Substantia nigra (tissue), 51 donors: ENCODE measurements at places on chromosomes 1 and 21.

DNA sequence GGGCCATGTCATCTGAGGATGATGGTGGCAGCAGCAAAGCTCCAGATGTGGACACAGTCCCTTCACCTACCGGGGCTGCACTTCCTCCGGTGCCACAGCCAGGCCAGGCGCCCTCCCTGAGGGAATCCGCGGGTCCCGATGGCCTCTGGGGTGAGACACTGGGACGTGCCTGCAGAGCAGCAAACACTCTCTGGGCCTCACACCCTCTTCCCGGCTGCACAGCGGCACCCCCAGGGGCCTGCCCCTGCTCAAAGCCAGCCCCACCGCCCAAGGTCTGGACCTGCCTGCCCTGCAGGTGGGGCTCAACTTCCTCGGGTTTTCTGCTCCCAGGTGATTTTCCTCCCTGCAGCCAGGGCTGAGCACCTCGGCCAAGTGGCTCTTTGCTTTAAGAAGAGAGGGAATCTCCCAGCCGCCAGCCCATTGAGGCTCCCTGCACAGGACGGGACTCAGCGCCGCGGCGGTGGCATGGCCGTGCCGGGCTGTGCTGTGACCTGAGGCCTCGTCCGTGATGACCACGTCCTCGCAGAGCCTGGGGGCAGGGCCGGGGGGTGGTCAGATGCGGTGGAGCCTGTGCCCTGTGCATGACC lies 21.3 kb upstream of the COL18A1 start:
- DNase-seq, result no peak

GRCh38 chr21:43778469-43779335 lies 2.6 kb upstream of the CSTB start:
- no peak for DNase-seq

DNA sequence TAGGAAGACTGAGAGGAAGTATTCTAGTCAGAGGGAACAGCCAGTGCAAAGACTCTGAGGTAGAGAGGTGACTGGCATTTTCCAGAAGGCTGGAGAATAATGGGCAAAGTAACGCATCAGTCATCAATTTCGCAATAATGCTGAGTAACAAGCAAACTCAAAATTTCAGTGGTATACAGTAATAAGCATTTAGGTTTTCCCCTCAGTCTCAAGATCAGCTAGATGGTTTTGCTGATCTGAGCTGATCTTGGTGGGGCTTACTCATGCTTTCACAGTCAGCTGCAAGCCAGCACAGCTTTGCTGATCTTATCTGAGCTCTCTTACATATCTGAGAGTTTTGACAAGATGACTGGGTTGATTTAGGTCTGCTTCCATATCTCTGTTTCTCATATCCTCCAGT lies 108.7 kb downstream of the TSEN15 start:
- no peak for DNase-seq

DNA sequence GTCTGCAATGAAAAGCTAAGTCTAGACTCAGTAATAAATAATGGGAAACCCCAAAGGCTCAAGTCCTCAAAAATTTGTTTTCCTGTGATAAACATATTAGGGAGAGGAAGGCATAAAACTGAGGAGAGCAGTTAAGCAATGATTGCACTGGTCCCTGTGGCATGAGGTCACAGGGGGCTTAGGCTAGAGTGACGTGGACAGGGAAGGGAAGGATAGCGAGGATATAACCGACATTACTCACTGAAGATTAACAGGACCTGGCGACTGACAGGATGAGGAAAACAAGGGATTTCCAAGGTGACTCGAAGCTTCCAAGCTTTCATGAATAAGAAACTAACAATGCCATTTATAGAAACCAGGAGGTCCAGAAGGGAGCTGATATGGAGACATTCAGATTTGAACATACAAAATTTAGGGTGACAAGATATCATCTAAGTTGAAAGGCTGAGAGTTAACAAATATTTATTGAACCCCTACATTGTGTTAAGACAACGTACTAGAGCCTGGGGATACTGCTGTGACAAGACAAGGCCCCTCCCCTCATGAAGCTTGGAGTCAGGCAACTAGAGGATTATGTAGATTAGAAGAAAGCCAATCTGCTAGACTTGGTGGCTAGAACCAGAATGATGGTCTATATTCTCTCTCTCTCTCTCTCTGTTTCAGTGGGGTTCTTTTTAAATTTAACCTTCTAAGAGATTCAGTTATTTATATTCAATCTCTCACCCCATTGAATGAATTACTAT lies 33.2 kb upstream of the PKN2 start:
- no peak for DNase-seq

DNA sequence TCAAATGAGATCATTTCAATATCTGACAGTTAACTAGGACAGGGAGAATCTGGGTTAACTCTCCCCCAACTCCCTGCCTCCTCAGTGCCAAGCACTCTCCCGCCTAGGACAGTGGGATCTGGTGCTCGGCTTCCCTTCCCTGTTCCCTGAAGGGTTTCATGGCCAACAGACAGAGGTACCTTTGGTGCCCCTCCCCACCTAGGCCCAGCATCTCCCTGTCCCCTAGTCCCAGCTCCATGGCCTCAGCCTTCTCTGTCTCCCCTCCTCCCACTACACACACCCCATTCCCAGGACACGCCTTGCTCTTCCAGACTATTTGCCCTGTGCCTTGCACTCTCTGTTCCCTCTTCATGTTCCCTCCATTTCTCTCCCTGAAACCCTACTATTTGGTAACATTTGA lies 77.1 kb downstream of the CD247 start:
- no peak for DNase-seq

DNA sequence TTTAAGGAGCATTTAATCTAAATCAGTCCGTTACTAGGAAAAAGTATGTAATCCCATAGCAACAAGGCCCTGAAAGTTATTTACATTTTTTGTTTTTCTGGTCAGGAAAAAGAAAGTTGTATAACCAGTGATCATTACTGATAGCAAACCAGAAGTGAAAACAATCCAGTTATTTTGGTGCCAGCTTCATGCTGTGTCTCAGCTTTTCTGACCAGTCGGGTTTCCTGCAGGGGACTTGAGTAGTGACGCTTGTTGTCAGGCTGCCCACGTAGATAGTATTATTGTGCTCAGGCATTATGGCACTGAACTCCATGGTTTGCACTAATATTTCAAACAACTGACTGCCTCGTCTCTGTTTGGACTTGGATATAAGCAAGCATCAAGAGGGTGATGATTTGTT lies 55.2 kb downstream of the SASS6 start:
- no peak for DNase-seq

GRCh38 chr1:84366786-84367185 lies 31.5 kb upstream of the DNASE2B start:
- no peak for DNase-seq
